ENCODE measurements at places on chromosomes 6 and 20. TPM values are rescaled to one million over a fixed set of nuclear protein-coding genes. Genes with fewer than 3 reads are reported as not detected.

The PLCB4 gene
- 159 TPM for total RNA-seq

The PAQR8 gene
- 3.6 TPM for total RNA-seq

The MYLK2 gene
- not detected for total RNA-seq

The BHLHE23 gene
- total RNA-seq, result not detected

The GPX5 gene
- total RNA-seq, result not detected

The TSBP1 gene
- not detected for total RNA-seq

GRCh38 chr6:129609635-129610034 is 100.3 kb downstream of the ARHGAP18 start:
- no peak for DNase-seq

DNA sequence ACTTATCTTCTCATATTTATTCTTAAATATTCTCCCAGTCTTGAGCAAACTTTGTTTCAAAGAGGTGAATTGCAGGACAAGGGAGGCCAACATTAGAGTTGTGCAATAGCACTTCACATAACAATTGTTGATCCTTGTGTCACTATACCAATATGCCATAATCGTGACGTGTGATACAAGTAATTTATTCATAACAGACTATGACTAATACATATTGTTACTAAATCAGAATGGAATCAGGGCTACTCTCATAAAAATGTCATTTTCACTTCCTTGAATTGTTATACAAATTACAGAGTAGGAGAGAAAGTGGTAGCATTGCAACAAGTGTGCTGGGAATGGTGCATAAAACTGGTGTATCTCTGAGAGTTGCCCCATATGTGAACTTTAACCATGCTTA is 37.2 kb upstream of the PLCB1 start:
- DNase-seq, result peak; percentile 48

DNA sequence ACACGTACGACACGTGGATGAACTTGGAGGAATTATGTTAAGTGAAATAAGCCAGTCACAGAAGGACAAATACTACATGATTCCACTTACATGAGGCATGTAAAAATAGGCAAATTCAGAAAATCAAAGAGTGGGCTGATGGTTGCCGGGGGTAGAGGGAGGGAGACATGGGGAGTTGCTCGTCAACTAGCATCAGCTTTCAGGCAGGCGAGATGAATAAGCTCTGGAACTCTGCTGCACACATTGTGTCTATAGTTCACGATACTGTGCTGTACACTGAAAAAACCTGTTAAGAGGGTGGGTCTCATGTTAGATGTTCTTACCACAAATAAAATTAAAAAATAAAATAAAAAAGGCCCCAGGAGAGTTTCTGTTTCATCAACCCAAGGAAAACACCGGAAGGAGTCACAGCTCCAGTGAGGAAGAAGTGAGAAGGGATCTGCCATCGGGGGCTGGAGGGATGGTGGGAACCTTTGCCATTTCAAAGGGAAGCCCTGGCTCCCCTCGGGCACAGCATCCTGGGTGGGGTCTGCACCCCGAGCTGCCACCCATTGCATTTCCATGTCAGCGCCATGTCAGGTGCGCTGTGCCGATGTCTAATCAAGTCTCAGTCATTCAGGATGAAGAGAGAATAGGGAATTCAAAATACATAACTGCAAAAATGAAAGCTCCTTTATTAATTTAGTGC is 98.3 kb downstream of the SLC22A23 start:
- DNase-seq, result no peak

- peak; percentile 9 for DNase-seq
Observed at GRCh38 chr20:60694763-60695162, 557.3 kb upstream of the CDH4 start.

The RAET1E gene
- not detected for total RNA-seq

The SLC22A16 gene
- total RNA-seq, result not detected

GRCh38 chr6:111771629-111772028 is 101.6 kb downstream of the FYN start:
- DNase-seq, result no peak

GRCh38 chr6:131523988-131524673 is 48.9 kb upstream of the ARG1 start:
- DNase-seq, result no peak

DNA sequence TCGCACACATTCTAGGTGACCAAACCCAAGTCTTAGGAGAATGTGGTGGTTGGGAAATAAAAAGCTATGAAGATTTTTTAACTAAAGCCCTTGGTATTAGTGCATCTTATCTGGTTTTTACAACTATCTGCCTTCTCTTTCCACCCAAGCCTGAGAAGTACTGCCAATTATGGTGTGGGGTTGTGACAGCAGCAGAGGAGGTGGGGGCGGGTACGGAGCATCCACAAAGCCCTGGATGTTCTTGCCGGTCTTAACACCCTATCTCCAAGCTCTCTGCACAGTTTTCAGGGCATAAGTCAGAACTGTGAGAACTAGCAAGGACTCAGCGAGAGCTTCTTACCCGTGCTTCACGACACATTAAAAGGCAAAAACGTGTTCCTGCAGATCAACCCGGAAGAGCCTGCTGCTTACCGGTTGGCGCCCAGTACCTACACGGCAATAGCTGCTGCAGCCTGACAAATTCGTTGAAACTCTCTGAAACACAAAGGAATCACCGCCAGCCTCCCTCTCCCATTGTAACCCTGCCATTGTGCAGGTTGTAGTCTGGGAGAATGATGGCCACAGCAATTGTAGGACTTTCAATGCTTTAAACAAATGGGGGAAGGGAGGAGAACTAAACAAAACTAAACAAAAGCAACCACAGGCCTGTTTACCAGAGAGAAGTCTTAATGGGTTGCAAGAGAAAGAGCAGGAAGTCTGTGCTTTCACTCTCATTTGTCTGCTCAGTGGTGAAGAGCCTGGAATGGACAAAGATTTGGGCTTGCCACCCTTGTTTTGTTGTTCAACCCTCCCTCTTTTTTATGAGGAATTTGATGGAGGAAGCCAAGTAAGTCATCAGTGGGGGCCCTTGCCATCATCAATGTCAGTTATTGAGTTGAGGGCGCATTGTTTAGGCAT is 461.0 kb upstream of the JARID2 start:
- no peak for DNase-seq

- DNase-seq, result peak; percentile 83
Observed at GRCh38 chr6:161233986-161234661, 39.7 kb downstream of the AGPAT4 start.

DNA sequence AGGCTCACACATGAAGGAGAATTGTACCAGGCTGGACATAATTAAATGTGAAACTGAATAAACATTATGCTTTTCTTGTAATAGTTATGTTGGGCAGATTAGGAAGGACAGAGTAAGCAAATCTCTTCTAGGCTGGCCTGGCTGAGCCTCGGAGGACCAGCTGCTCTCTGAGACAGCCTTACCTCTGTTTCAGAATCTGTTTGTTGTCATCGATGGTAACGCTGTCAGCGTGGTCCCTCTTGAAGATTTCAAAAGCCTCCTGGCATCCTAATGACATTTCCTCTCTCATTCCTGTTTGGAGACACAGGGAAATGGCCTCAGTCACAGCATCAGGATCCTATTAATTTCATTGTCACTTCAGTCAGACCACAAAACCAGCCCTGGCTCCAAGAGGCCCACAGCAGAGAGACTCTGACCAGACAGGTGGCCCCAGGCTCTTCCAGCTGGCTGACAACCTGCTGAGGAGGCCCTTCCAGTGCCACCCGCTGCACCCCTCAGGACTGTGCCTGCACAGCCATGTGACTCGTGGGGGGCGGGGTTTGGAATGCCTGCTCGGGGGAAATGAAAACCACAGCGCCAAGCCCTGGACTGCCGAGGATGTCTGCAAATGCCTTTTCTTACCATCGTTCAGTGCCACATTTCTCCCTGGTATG is 108.5 kb upstream of the KCNK16 start:
- DNase-seq, result peak; percentile 39

GRCh38 chr6:53134601-53135235 is 13.9 kb downstream of the GCM1 start:
- DNase-seq, result no peak

DNA sequence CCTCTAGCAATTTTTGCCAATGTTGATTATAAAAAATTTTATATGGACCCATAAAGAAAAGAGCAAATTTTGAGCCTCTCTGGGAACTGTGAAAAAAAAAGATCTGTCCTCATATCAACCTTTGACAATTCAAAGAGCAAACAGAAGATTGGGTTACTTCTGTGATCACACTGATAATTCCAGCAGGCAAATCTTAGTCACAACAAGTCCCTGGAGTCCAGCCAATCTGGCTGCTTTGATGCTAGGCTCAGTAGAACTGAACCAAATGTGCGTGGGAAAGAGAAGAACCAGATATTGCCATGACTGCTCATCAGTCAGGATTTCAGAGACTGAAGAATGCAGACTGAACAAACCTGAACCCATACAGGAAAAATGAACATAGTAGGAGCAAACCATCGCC is 438.4 kb upstream of the FLRT3 start:
- DNase-seq, result peak; percentile 79

- no peak for DNase-seq
Observed at GRCh38 chr6:108193835-108194234, 28.0 kb downstream of the NR2E1 start.

DNA sequence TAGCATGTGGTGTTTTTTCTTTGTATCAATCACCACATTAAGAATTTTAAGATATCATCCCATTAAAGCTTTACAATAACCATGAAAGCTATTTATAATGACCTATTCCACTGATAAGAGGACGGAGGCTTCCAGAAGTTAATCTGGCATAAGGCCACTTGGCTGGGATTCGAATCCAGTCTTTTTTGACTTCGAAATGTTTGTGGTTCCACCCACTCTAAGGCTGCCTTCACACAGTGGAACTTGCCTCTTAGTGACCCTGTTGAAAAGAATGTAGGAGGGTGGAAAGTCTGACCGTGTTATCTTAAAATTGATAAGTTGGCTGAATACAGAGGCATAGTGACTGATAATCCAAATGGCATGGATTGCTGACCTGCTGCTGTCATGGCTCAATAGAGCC is 959.7 kb downstream of the KIF16B start:
- DNase-seq, result no peak

The SLC22A7 gene
- total RNA-seq, result not detected

The NHLRC1 gene
- 3.3 TPM for total RNA-seq

The IMPG1 gene
- 0.30 TPM for total RNA-seq

DNA sequence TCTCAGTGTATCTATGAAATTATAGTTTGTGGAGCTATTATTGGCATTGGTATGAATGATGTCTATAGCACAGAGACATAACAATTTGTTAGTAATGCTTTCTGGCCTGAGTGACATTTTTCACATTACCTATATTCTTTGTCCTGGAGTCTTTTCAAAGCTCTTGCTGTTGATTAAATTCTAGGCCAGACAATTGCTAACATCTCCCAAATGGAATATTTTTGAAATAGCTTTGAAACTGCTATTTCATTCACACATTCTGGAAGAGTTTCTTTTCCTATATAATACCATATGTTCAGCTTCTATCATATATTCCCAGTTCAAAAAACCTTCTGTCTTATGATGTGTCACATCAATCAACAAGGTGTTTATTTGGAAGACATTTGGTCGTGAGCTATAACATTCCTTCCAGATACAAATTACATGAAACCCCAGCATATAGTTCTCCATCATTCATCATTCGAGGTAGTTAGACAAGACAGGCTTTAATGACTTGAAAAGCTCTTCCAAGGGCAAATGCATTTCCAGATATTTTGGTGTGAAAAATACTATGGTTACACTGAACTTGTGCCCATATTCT is 452.8 kb downstream of the KHDRBS2 start:
- DNase-seq, result no peak

DNA sequence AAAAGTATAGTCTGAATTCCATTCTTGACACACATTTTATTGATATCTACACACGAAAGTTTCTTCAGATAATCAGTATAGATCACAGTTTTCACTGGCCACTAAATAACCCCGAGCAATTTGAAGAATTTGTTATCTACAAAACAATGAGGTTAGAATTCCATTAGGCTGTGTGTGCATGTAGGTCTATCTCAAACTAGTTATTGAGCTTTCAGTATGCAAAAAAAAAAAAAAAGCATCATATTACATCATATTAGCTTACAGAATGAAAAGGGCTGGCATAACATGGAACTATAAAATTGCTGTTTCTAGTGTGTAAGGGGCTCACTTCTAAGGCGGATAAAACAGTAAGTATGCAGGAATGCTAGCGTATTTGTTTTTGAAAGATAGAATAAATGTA is 59.5 kb upstream of the ADGRG6 start:
- DNase-seq, result peak; percentile 15

DNA sequence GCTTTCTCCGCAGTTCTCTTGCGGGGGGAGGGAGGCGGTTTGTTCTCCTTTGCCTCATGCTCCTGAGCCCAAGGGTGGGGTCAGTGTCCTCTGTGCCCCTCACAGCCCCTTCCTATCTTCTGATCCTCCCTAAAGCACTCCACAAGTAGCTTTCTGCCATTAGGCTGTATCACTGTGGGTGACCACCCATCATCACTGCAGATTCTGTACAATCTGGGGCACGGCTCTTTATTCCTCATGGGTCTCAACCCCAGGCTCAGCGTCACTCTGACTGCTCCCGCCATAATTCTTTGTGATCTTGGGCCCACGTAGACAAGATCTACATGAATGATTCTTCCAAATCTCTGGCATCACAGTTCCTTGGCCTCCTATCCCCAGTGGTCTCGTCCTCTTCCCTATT is 10.5 kb downstream of the NCR2 start:
- DNase-seq, result no peak

DNA sequence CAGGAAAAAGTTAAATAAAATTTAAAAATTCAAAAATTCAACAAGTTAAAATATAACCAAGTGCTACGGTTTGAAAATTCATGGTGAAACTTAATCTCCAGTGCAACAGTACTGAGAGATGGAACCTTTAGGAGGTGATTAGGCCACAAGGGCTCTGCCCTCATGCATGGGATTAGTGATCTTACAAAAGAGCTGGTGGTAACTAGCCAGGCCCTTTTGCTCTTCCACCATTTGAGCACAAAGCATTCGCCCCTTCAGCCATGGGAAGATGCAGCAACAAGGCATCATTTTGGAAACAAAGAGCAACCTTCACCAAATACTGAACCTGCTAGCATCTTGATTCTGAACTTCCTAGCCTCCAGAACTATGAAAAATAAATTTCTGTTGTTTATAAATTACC is 80.9 kb downstream of the RNGTT start:
- no peak for DNase-seq

- DNase-seq, result no peak
Observed at GRCh38 chr6:155414049-155414448, 41.6 kb downstream of the NOX3 start.

Measured in renal cortical epithelial cell (primary cell).